Activated naive CD4-positive, alpha-beta T cell treated with anti-CD3 and anti-CD28 coated beads, Interleukin-2, amount 10 ng/mL, durations not matched to agents 7 days and 5 days (primary cell): ENCODE measurements at places on chromosomes 7 and 10.

GRCh38 chr7:158033196-158033595, 554.4 kb downstream of the PTPRN2 start:
- H3K27me3 ChIP-seq: peaks cover 7% of the 10 kb centered on the region
- H3K4me1 ChIP-seq: no peaks in the 10 kb centered on the region
- H3K4me3 ChIP-seq: no peak overlapping the region
- no peak for DNase-seq

GRCh38 chr7:20651960-20652544, 36.6 kb downstream of the ABCB5 start:
- H3K4me3 ChIP-seq: no peak overlapping the region
- DNase-seq: no peak
- H3K36me3 ChIP-seq: no peaks in the 10 kb centered on the region
- no peaks in the 10 kb centered on the region for H3K4me1 ChIP-seq

GRCh38 chr7:114051871-114052331, 133.1 kb upstream of the PPP1R3A start:
- DNase-seq: no peak
- no peaks in the 10 kb centered on the region for H3K36me3 ChIP-seq
- H3K4me1 ChIP-seq: peaks cover 12% of the 10 kb centered on the region
- H3K27ac ChIP-seq: no peak overlapping the region

- DNase-seq: no peak
- H3K4me1 ChIP-seq: peaks cover 79% of the 10 kb centered on the region
- H3K4me3 ChIP-seq: peak overlapping the region; percentile 67
Observed at GRCh38 chr10:63241841-63242281, 108.7 kb downstream of the NRBF2 start.

DNA sequence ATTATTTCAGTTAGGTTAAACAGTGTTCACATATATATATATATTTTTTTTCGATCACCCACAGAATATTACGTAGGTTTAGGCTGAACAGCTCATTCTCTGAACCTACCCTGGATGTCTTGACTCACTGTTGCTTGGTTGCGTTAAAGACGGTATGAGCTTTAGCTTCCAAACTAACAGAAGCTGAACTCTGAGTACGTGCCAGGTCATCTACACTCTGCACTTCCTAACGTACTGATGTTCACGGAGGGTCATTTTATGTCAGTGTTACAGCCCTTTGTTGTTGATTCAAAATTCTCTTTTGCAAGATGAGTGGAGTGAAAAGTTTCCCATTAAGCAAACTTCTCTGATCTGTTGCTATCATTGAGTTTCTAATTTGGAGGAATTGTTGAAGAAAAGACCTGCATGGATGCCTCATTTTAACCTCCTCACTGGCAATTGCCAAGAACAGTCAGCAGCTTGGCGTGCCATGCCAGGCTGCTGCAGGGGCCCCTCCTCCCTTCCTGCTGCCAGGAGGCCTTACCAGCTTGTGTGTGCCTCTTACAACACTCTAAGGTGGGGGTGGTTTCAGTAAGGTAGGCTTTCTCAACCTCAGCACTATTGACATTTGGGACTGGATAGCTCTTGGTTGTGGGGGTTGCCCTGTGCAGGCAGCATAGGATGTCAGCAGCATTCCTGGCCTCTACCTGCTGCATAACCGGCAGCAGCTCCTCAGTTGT, 44.3 kb downstream of the INSYN2A start:
- H3K27ac ChIP-seq: no peak overlapping the region
- no peak overlapping the region for H3K4me3 ChIP-seq
- no peaks in the 10 kb centered on the region for H3K36me3 ChIP-seq
- H3K4me1 ChIP-seq: no peaks in the 10 kb centered on the region
- no peaks in the 10 kb centered on the region for H3K27me3 ChIP-seq
- DNase-seq: no peak

- H3K27me3 ChIP-seq: no peaks in the 10 kb centered on the region
- H3K36me3 ChIP-seq: peaks cover 86% of the 10 kb centered on the region
- no peak overlapping the region for H3K4me3 ChIP-seq
Observed at GRCh38 chr7:106885652-106886051, 20.6 kb downstream of the PIK3CG start.

DNA sequence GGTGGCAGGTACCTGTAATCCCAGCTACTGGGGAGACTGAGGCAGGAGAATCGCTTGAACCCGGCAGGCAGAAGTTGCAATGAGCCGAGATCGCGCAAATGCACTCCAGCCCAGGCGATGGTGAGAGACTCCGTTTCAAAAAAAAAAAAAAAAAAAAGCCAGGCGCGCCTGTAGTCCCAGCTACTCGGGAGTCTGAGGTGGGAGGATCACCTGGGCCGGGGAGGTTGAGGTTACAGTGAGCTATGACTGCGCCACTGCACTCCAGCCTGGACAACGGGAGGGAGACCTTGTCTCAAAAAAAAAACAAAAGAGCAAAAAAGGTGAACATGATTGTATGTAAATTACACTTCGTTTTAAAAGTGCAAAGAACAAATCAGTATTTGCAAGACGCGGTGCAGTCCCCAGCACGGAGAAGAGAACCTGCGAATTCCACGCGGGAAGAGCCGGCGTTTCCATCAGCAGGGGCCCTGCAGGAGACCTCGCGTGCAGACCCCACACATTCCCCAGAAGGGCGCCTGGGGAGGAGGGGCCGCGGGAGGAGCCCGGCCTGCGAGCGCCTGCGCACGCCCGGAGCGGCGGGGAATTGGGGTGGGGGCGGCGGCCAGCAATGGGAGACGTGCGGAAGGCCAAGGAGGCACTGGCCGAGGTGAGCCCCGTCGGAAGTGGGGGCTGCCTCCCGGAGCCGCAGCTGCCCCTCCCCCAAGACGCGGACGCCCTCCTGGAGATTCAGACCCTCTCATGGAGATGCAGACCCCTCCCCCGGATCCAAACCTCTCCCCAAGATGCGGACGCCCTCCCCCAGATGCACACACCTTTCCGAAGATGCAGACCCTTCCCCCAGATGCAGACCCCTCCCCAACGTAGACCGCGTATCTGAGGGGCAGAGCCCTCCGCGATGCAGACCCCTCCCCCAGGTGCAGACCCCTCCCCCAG, 16.7 kb upstream of the SUN1 start:
- H3K4me3 ChIP-seq: peak overlapping the region; percentile 79
- H3K36me3 ChIP-seq: peaks cover 10% of the 10 kb centered on the region
- H3K4me1 ChIP-seq: peaks cover 59% of the 10 kb centered on the region

GRCh38 chr7:131829947-131830558, 273.6 kb upstream of the PODXL start:
- no peak overlapping the region for H3K4me3 ChIP-seq
- no peaks in the 10 kb centered on the region for H3K4me1 ChIP-seq
- H3K27me3 ChIP-seq: peaks cover 20% of the 10 kb centered on the region
- no peaks in the 10 kb centered on the region for H3K36me3 ChIP-seq
- H3K27ac ChIP-seq: no peak overlapping the region

DNA sequence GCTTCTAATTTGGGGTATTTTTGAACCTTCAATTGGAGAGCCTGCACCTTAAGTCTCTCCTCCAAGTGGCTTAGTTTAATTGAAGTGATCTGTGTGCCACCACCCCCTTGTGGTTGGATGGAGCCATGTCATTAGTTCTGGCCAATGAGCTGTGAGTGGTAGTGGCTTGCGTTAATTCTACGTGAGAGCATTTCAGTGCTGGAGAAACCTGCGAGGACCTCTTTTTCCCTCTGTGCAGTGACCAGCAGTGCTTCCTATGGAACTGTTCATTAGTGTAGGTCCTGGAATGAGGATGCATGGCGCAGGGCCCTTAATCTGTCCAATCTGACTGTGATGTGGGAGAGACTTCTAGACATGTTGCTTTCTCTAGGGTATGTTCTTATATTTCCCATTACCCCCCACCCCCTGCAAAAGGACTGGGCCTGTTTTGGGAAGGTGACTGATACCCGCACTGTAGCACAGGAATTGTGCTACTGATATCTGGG, 3.8 kb downstream of the HILPDA start:
- H3K36me3 ChIP-seq: peaks cover 23% of the 10 kb centered on the region
- peak overlapping the region; percentile 25 for H3K4me3 ChIP-seq
- DNase-seq: peak; percentile 81
- H3K27ac ChIP-seq: no peak overlapping the region
- H3K4me1 ChIP-seq: peaks cover 46% of the 10 kb centered on the region

- no peak overlapping the region for H3K27ac ChIP-seq
- no peaks in the 10 kb centered on the region for H3K27me3 ChIP-seq
- DNase-seq: no peak
- H3K36me3 ChIP-seq: peaks cover 8% of the 10 kb centered on the region
Observed at GRCh38 chr7:38211486-38211885, 33.4 kb downstream of the STARD3NL start.

GRCh38 chr10:110006358-110007160, 1.2 kb upstream of the ADD3 start:
- H3K27ac ChIP-seq: no peak overlapping the region
- no peaks in the 10 kb centered on the region for H3K27me3 ChIP-seq
- no peak overlapping the region for H3K4me3 ChIP-seq
- peaks cover 25% of the 10 kb centered on the region for H3K4me1 ChIP-seq
